ENCODE measurements at places on chromosomes 12 and 14.

DNA sequence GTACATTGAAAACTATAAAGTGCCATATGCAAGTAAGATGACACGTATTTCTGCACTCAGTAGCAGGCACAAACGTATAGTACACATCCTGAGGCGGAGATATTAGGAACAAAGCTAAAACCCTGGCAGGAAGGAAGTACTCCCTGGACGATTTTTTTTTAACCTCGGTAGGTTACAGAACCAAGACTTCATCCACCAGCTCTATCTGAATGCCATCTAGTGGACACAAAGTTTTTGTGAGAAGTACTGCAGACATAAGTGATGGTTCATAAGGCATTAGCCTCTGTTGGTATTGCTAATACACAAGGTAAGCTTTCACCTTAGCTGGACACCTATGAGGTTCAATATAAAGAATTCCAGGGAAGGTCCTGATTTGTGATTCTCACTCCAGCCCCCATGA is 83.0 kb upstream of the CCDC196 start:
- DNase-seq: no peak

- no peak for DNase-seq
Measured at GRCh38 chr14:102513899-102514772, 4.6 kb upstream of the ANKRD9 start.

GRCh38 chr14:63770187-63770807 is 42.4 kb upstream of the SGPP1 start:
- DNase-seq: no peak

GRCh38 chr14:92277031-92277430 is 45.9 kb upstream of the SLC24A4 start:
- DNase-seq: no peak

DNA sequence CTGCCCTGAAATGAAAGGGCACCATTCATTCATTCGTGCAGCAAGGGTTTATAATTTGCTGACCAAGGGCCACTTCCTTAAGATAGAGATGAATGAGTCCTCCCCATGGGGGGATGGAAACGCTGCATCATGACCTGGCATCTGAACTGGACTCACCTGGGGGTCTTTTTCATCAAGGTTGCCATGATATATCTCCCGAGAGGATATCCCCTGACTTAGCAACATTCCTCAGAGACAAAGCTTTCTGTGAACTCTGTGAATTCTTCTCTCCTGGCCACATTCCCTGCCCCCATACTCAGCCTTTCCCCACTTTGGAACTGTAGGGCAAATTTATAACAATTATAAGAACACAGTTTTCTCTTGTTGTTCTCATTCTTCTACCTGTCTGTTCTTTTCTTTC is 30.8 kb downstream of the SRRM4 start:
- peak; percentile 39 for DNase-seq

GRCh38 chr12:70469221-70469820 is 103.2 kb downstream of the KCNMB4 start:
- no peak for DNase-seq

DNA sequence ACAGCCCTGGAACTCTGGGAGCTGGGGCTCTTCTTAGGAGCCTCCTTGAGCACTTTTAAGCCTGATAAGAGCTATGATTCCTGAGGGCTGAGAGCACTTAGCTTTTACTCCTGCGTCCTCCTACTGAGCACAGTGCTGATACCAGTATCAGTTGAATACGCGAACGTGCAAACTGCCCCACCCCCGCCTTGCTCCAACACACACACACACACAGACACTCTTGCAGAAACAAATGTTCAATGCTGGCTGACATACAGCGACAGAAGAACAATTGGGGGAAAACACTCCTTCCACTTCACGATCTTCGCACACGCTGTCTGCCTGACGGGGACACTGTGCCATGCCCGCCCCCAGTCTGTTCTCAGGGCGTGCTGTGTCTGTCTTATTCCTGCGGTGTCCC is 57.2 kb upstream of the DLK1 start:
- DNase-seq: no peak

- DNase-seq: no peak
Measured at GRCh38 chr14:25121337-25122129, 71.6 kb upstream of the STXBP6 start.

GRCh38 chr12:90333939-90334338 is 621.0 kb downstream of the CCER1 start:
- DNase-seq: no peak

GRCh38 chr12:89072294-89073026 is 279.8 kb downstream of the DUSP6 start:
- no peak for DNase-seq

GRCh38 chr14:95703805-95704204 is 10.1 kb downstream of the TCL1A start:
- DNase-seq: no peak

DNA sequence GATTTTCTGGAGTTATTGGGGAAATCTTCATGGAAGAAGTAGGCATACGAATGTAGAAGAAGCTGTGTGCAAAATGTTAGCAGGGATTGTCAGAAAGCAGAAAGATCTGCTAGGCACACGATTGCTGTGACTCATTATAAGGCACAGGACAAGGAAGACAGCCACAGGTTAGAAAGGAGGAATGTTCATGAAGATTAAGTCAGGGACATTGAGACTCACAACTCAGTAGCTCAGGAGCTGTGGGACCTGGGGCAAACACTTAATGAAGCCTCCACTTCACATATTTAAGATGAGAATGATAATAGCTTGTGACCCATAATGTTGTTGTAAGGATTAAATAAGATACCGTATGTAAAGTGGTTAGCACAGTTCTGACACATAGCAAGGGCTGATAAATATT is 26.6 kb upstream of the RTRAF start:
- no peak for DNase-seq

GRCh38 chr12:67394550-67394949 is 125.4 kb downstream of the CAND1 start:
- DNase-seq: peak; percentile 66

- no peak for DNase-seq
Measured at GRCh38 chr12:5073853-5074252, 30.2 kb downstream of the KCNA5 start.

DNA sequence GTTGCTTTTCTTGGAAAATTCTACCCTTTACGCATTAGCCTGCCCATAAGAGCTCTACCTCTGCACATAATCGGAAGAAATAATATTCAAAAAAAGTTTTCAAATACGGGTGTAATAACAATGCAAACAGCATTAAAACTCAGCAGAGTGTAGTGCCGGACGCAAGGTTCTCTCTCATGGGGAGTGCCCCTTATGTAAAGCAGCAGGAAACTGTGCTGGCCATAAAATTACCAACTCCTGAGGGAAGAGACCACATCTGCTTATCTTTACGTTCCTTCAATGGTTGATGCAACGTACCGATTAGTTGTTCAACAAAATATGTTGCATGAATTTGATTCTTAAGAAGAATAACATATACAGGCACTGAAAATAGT is 118.7 kb upstream of the TMCC3 start:
- no peak for DNase-seq

DNA sequence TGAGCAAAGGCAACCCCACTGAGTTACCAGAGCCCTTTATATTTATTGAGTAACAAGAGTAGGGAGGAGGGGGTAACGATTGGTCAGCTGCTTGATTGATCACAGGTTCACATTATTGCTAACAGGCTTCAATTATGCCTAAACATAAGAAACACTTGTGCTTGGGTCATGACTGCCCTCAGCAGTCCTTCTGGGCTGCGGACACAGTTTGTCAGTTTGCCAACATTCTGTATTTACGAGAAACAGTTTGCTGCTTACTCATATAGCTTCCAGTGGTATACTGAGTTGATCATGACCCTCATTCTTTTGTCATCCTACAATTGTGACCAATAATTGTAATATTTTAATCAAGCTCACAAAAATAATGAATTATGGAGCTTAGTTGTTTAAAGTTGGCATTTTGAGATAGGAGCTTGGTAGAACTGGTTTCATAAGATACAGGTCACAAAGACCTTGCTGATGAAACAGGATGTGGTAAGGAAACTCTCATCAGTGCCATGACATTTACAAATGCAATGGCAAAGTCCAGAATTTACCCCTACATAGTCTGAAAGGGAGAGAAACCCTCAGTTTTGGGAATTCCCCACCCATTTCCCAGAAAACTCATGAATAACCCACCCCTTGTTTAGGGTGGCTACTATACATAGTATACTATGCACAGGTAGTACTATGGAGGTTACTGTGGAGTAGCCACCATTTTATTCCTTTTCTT is 1421.0 kb upstream of the FLRT2 start:
- no peak for DNase-seq

- no peak for DNase-seq
Measured at GRCh38 chr12:70265132-70265531, 21.9 kb downstream of the CNOT2 start.

DNA sequence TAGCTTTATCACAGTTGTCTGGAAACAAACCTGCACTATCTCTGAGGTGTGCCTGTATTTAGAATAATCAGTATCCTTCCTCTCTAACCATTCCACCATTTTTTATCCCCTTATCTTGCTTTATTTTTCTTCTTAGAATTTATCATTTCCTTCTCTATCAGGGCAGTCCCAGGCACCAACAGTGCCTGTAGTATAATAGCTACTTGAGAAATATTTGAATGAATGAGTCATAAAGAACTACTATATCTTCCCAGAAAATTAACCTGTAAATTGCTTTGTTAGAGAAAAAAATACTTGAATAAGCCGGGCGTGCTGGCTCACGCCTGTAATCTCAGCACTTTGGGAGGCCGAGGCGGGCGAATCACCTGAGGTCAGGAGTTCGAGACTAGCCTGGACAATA is 21.2 kb upstream of the FOXJ2 start:
- DNase-seq: no peak

DNA sequence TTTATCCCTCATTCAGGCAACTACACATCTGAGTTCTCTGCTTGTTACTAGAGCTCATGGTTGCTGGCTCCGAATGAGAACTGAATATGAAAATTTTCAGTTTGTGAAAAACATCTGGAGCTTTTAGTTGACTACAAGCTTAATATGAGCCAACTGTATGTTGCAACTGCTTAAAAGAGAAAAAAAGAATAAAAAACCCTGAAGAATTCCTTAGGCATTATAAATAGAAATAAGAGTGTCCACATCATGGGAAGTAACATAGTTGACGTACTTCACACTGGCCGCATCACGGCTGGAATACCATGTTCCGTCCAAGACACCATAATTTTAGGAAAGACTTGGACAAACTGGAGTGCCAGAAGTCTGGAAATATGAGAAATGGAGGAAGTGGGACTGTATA is 57.9 kb downstream of the PDE3A start:
- no peak for DNase-seq

DNA sequence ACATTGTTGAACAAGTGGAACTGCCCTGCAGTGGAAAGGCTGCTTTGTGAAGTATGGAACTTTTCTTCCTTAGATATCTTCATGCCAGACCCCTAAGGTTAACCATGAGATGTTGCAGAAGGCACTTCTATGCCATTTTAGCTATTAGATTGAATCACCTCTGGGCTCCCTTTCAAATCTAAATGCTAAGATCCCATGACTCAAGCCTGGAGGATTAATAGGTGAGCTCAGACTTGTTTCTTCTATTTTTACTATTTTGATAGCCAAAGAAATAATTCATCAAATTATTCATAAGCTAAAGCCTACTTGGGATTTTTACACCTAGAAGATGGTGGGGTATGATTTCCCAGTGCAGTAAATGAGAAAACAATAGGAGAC is 64.3 kb downstream of the DAD1 start:
- DNase-seq: no peak

- DNase-seq: no peak
Measured at GRCh38 chr12:64806173-64806572, 18.3 kb upstream of the TBC1D30 start.

GRCh38 chr14:73718418-73719251 is 4.5 kb upstream of the PNMA1 start:
- DNase-seq: peak; percentile 92

DNA sequence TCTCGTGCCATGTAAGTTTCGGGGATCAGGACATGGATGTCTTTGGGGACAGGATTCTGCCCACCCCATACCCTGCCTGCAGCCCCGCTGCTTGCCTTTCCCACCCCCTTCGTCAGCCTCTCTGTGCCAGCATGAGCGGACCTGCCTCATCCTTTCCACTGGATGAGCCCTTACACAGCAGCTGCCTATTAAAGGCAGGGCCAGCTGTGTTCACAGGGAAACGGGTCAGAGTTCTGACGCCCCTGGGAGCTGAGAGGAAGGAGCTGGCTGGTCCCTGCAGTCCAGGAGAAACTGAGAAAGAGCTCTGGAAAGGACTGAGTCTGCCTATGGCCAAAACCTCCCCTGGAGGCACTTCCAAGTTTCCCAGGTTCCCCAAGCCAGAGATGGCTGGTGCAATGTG is 83.5 kb upstream of the NCOR2 start:
- no peak for DNase-seq

DNA sequence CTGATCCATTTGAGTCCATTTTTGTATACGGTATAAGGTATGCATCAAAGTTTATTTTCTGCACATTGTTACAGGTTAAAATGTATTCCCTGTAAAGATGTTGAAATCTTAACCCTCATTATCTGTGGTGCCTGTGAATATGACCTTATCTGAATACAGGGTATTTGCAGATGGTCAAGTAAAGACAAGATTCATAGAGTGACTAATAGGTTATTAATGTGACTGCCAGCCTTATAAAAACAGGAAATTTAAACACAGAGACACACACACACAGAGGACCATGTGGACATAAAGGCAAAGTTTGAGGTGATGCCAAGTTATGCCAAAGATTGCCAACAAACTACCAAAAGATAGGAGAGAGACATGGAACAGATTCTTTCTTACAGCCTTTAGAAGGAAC is 347.2 kb upstream of the DCN start:
- DNase-seq: no peak

- no peak for DNase-seq
Measured at GRCh38 chr12:10339053-10339840, 31.6 kb downstream of the KLRD1 start.

DNA sequence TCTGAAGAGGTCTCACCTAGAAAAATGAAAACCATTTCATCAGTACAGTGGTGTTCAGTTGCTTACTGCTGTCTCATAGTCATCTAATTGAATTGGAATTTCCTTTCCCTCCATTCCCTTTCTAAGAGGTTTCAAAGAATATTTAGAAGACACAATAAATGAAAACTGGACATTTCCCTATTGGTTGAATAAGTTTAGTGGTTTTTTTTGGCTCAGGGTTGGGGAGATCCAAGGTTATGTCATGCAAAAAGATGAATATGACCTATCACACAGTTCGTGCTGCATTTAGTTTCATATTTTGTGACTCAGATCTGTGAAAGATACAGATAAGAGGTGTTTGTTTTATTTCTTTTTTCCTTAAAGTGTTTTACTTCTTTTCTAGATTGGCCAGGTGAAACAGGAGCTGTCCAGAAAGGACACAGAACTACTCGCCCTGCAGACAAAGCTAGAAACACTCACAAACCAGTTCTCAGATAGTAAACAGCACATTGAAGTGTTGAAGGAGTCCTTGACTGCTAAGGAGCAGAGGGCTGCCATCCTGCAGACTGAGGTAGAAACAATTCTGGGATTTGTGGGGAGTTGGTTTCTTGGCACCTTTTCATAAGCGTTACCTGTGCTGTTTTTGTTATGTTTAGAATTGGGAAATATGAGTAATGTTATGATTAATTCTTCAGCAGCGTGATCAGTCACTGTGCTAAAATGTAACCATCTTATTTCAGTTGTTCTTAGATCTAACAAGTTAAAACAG is 124.6 kb downstream of the ERC1 start:
- no peak for DNase-seq
